ENCODE measurements at places on chromosomes 13 and 19. TPM values are rescaled to one million over a fixed set of nuclear protein-coding genes. Genes with fewer than 3 reads are reported as not detected.

TGDS gene
- polyA plus RNA-seq, result 8.5 TPM

ADGRE3 gene
- polyA plus RNA-seq, result not detected

S1PR4 gene
- polyA plus RNA-seq, result 470 TPM

IRS2 gene
- 2.7 TPM for polyA plus RNA-seq

ZNF471 gene
- not detected for polyA plus RNA-seq

CGB5 gene
- polyA plus RNA-seq, result not detected

GSX1 gene
- not detected for polyA plus RNA-seq

TEX26 gene
- polyA plus RNA-seq, result not detected

ZNF606 gene
- 6.0 TPM for polyA plus RNA-seq

SLITRK6 gene
- not detected for polyA plus RNA-seq

METTL21C gene
- 0.15 TPM for polyA plus RNA-seq

LILRA1 gene
- polyA plus RNA-seq, result not detected

CGB7 gene
- polyA plus RNA-seq, result not detected

LGI4 gene
- not detected for polyA plus RNA-seq

OLFM2 gene
- 6.1 TPM for polyA plus RNA-seq

FAM83E gene
- polyA plus RNA-seq, result not detected

PEX11G gene
- polyA plus RNA-seq, result 2.7 TPM

PRR20A gene
- not detected for polyA plus RNA-seq

SULT2B1 gene
- not detected for polyA plus RNA-seq

S1PR5 gene
- polyA plus RNA-seq, result 0.99 TPM

- DNase-seq, result no peak
Observed at GRCh38 chr19:20254121-20254520, 87.1 kb downstream of the ZNF486 start.

- no peak for DNase-seq
Observed at GRCh38 chr13:48446464-48446863, 33.6 kb upstream of the LPAR6 start.

GRCh38 chr19:16847430-16847829 is 18.2 kb downstream of the SIN3B start:
- DNase-seq, result no peak

DNA sequence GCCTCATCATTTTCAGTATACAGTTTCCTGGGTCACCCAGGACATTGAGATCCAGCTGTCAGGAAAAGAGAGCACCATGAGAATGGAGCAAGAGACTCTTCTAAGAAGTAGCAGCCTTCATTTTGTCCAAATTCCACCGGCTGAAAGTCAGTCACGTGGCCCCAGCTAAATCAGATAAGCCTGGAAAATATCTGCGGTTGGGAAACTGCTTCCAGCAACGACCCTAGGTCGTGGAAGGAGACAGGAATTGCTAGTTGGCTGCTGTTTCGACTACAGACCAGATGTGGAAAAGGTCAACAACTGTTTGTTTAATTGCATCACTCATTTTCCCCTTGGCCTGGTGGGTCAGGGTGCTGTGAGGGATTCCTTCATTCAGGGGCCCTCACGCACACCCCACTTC is 107.0 kb downstream of the ZNF536 start:
- no peak for DNase-seq

- DNase-seq, result no peak
Observed at GRCh38 chr13:30292325-30292724, 15.0 kb downstream of the KATNAL1 start.

GRCh38 chr13:108895220-108895704 is 265.9 kb downstream of the MYO16 start:
- no peak for DNase-seq

DNA sequence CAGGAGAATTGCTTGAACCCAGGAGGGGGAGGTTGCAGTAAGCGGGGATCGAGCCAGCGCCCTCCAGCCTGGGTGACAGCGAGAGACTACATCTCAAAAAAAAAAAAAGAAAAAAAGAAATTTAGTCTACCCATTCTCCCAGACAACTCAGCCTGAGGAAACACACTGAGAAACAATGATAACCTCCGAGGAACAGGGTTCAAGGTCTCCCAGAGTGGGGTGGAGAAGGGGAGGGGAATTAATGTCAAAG is 1.4 kb upstream of the VASP start:
- DNase-seq, result no peak

GRCh38 chr19:7970716-7971448 is 27.4 kb upstream of the TIMM44 start:
- DNase-seq, result no peak

GRCh38 chr19:13989487-13989886 is 16.6 kb downstream of the RFX1 start:
- DNase-seq, result no peak

GRCh38 chr19:50977626-50978025 is 6.1 kb downstream of the KLK7 start:
- no peak for DNase-seq

DNA sequence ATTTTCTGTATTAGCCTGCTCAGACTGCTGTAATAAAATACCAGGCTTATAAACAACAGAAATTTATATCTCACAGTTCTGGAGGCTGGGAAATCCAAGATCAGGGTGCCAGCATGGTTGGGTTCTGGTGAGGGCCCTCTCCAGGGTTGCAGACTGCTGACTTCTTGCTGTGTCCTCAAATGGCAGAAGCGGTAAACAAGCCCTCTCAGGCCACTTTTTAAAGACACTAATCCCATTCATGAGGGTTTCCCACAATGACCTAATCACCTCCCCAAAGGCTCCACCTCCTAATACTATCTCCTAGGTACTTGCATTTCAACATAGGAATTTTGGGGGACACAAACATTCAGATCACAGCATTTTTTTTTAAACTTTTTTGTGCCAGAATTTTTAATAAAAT is 159.3 kb downstream of the PDS5B start:
- no peak for DNase-seq

GRCh38 chr13:62434081-62434480 is 1018.4 kb upstream of the PCDH20 start:
- no peak for DNase-seq

DNA sequence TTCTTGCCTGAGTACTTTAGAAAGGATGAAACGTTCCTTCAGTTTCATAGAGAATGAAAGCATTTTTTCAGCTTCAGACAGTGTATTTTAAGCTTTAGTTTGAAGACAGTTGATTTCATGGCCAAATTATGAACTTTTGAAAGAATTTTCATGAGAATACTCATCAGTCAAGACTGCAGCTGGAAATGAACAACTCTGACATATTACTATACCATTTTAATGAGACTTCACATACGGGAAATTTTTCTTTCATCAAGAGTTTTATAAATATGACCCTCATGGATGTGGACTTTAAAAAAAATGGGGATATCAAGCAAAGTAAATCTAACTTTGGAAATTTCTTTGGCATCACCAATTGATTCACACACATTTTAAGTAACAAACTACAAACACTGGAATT is 6.4 kb downstream of the LATS2 start:
- no peak for DNase-seq

GRCh38 chr19:12669270-12670158 is 2.9 kb downstream of the WDR83 start:
- peak; percentile 54 for DNase-seq

DNA sequence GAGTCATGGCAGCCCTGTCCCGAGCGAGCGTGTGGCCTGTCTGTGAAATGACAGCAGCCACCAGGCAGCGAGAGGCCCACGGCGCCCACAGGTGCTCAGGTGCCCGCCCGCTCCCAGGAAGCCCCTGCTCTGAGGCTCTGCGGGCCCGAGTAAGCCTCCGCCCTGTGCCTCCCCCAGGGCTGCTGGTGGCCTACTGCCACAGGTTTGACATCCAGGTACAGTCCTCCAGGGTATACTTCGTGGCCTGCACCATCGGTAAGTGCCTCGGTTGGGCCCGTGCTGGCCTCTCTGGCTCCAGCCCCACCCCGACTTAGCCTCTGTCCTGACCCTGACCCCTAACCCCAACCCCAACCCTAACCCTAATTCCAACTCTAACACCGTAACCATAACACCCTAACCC is 15.0 kb upstream of the TMPRSS9 start:
- no peak for DNase-seq

DNA sequence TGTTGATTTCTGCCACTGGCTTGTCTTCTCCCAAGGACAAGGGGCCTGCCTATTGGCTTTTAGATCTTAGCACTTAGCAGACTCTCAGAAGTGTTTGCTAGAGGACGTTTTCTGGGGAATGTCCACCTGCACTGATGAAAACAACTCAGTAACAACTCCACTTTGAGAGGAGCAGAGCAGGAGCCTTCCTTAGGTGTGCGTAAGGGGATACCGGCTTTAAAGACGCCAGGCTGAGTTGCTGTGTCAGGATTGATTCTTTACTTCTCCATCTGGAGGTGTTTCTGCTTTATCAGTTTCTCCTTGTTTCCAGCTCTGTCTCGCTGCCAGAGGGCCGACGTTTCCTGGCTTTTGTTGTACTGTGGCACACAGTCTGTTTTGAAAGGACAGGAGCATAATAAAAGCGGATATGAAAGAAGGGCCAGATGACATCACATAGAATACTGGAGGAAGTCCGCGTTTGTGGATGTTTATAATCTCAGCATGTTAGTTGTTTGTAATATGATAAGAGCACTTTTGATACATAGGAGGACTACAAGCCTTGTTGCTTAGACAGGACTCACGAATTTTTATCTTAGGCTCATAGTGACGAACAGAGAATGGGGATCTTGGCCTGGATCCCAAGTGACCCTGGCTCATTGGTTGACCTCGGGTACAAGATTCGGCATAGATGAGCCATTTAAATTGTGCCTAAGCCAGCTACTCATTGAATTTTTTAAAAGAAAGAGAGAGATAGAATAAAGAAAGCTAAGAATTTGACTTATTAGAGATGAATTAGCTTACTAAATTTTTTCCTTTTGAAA is 34.6 kb downstream of the COL4A2 start:
- DNase-seq, result no peak

- no peak for DNase-seq
Observed at GRCh38 chr13:80924596-80924995, 583.7 kb upstream of the SPRY2 start.

- no peak for DNase-seq
Observed at GRCh38 chr19:31352782-31353651, 3.8 kb upstream of the TSHZ3 start.

DNA sequence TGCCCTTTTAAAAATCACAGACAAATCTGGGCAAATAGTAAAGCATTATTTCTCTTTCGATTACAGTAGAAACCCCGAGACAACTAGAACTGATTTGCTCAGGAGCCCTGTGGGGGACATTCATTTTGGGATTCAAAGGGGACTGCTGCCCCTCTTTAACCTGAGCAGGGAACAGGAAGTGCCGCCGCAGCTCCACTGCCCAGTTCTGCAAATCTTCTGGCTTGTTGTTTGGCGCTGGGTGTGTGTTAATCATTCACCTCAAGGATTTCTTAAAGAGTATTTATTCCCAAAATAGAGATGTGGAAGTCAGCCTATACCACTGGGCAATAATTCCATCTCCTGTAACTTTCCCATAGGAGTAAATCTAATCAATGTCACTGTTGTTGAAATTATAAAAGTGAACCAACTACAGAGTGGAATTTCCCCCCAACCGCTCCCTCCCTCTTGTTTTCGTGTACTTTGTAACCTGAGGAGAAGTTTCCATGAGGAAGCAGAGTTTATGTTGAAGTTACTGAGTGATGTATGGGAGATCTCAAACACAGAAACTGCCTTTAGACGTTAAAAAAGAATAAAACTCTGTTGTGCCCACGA is 515.8 kb downstream of the KLF12 start:
- DNase-seq, result no peak

GRCh38 chr13:40558656-40559055 is 107.8 kb downstream of the FOXO1 start:
- DNase-seq, result no peak

GRCh38 chr13:39941236-39941635 is 285.8 kb downstream of the COG6 start:
- no peak for DNase-seq

DNA sequence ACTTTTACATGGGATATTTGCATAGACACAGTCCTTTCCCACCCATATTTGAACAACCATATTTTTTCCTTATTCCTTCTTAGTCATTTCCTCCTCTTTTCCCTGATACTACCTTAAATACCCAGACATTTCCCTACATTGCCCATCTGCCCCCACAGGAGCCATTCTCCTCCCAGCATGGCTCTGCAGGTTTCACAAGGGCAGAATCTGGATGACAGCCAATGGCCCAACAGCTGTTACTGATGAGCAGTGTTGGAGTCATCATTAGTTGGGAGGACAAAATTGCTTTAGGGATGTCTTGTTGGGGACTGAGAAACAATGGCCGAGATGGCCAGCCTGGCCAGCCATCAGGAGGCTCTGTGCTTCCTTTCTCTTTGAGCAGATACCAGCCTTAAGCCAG is 209.5 kb downstream of the KLF5 start:
- DNase-seq, result no peak

- DNase-seq, result no peak
Observed at GRCh38 chr13:36753176-36753575, 65.8 kb upstream of the RFXAP start.

DNA sequence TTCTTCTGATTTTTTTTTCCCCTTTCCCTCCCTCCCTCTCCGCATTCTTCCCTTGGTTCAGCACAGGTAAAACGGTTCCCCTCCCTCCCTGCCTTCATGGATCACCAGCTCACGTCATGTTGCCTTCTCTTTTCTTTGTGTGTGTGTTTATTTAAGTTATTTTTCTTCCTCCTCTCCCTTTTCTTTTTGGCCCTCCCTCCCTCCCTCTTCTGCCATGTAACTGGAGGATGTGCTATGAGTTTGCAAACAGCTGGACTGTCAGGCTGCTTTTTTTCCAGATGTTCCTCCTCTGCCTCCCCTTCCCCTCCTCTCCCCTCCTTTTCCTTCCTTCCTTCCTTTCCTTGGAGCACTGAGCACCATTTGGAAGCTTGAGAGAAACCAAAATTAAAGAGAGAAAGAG is 2.0 kb downstream of the LENG9 start:
- DNase-seq, result no peak

DNA sequence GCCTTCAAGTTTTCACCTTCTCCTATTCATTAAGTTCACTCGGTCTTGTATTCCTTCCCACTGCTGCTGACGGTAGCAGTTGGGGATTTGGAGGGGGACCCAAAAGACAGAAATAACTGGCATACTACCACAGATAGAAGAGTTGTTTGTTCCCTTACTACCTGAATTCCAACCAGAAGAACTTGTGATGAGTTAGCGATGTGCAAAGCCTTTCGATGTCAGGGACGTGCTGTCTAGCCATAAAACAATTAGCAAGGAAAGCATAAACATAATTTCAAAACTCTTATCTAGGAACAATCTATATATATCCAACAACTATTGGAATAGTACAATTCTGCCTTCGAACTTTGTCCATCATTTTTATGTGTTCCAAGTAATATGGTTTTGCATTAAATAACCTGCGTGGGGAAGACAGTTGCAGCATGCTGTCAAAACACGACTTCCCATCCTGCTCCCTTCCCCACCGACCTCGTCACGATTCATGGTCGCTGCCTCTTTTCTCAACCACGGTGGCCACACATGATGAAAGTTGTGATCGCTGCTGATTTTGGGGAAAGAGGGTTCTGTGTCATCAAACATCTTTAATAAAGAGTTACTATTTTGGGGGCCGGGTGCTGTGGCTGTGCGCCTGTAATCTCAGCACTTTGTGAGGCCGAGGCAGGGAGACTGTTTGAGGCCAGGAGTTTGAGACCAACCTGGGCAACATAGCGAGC is 3.8 kb upstream of the SLC7A9 start:
- DNase-seq, result no peak

DNA sequence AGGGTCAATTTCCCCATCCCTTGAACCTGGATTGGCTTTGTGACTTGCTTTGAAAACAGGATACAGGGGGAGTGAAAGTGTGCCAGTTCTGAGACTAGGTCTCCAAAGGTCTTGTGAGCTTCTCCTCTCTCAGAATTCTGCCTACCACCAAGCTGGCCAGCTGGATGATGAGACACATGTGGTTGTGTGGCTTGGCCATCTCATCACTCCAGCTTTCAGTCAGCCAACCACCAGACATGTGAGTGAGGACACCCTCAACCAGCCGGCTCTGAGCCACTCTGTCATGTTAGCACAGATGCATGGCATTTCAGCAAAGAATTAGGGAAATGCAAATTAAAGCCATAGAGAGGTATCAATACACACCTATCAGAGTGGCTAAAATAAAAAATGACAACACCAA is 29.5 kb downstream of the ENOX1 start:
- no peak for DNase-seq

Measured in naive thymus-derived CD8-positive, alpha-beta T cell (primary cell).